ENCODE measurements at places on chromosomes 3 and 15. TPM values are rescaled to one million over a fixed set of nuclear protein-coding genes. Genes with fewer than 3 reads are reported as not detected.

SLC38A3 gene
- not detected for total RNA-seq

TMCO5A gene
- not detected for total RNA-seq

LINGO1 gene
- total RNA-seq: 1.2 TPM

UROC1 gene
- total RNA-seq: not detected

BHLHE40 gene
- total RNA-seq: 74.0 TPM

TRH gene
- not detected for total RNA-seq

AMIGO3 gene
- total RNA-seq: not detected

FRMD4B gene
- total RNA-seq: 37.4 TPM

HTR3E gene
- total RNA-seq: 0.50 TPM

HGD gene
- total RNA-seq: 40.5 TPM

COX17 gene
- 56.8 TPM for total RNA-seq

LSG1 gene
- total RNA-seq: 31.3 TPM

CYP1A1 gene
- 0.82 TPM for total RNA-seq

DNA sequence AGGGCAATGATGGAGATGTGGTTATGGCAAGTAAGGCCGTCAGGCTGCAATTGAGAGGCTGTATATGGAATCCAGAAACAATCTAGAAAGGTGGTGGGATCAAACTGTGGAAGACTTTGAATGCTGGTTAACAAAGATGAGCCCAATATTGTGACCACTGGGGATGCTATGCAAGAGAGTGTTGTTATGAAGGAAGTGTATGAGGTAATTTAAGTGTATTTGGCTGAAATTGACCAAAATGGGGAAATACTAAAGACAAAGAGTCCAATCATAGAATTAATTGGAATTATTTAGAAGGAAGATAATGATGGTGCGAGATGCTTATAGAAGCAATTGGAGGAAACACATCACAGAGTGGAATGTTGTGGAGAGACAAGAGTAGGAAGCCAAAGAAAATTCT, 24.5 kb downstream of the BTLA start:
- no peak for DNase-seq

DNA sequence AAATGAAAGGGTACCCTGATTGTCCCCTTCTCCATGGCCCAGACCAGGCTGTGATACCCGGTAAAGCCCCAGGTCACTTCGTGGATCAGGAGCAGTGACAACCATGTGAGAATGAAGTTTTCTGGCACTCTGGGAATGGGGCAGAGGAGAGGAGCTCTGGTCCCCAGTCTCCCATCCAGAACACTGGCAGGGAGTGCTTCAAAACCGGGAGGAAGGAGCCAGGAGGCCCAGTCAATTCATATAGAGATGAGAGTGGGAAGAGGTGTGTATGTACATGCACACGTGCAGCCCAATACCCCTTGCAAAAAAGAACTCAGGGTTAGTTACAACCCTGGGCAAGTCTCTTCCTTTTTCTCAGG, 101.4 kb upstream of the TLE3 start:
- DNase-seq: no peak

DNA sequence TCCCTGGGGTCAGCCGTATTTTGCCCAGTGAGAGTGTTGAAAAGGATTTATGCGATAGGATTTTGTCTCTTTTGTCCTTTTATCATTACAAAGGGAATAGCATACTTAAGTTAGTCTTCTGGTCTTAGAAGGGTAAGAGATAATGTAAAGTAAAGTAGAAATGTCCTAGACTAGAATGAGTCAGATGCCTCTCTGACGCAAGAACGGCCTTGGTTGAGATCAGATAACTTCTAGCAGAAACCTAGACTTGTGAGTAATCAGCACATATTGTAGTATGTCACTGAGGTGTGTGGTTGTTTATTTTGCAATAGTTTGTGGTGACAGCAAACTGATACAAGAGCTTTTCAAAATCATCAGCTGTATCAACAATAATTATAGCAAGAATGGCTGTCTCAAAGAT, 866.1 kb downstream of the NSUN3 start:
- no peak for DNase-seq

DNA sequence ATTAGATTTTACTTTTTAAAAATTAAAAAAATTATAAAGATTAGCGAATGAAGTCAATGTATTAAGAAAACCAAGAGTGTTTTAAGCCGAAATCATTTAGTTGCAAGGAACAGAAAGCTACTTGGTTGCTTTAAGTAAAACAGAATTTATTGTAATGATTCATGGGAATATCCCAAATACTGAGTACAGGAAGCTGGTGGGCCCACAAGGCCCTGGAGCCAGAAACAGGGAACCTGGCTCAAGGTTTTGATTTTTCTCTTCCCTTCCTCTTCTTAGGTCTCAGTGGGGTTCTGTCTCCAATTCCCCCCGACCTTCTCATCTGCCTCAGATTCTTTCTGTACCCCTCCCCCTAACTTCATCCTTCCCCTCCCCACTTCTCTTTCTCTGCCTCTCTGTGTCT, 229.0 kb downstream of the TLE3 start:
- no peak for DNase-seq

GRCh38 chr15:53665930-53666329, 93.5 kb downstream of the WDR72 start:
- no peak for DNase-seq

DNA sequence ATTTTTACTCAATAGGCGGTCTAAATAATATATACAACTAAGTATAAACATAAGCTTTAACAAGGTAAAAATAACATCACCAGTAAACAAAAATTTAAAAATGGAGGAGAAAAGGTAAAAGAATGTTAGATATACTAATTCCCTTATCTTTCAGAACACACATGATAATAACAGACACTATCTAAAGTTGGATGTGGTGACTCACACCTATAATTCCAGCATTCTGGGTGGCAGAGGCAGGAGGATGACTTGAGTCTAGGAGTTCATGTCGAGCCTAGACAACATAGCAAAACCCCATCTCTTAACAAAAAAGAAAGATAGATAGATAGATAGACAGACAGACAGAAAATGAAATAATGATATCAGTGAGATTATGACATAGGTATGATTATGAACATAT, 85.1 kb downstream of the STAG1 start:
- no peak for DNase-seq

- no peak for DNase-seq
Observed at GRCh38 chr3:120470870-120471269, 20.1 kb upstream of the FSTL1 start.

- DNase-seq: peak; percentile 58
Observed at GRCh38 chr3:146160321-146160963, 542 bp downstream of the PLOD2 start.

DNA sequence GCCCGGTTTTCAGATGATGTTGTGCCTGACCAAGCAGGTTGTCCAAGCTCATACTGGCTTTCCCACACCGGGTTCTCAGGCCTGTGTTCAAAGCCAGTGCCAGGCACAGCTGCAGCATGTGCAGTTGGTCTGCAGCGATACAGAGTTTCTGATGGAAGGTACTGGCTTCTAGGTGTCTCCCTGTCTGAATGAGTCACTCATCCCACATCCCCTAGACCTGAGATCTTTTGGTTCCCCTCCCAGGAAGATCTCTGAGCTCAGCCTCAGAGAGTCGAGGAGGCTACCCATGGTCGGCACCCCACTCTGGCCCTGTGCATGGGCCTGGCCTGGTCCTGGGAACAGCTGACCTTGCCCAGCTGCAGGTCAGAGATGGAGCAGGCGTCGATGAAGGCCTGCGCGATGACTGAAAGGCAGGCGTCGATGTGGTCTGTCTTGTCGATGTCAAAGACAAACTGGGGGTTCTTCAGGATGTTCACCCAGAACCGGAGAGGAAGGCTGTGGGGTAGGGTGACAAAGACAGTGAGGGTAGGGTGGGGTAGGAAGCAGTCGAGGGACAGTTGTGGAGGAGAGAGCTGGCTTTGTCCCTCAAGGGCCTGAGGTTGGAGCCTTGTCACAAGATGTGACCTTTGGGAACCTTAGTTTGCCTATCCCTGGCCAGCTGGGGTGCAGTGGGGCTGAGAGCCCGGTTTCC, 15.3 kb downstream of the H1-8 start:
- DNase-seq: no peak

- peak; percentile 81 for DNase-seq
Observed at GRCh38 chr3:52444860-52445793, at the start of gene SEMA3G. Gene SEMA3G, minus strand, starts transcription at chr3:52445103. Its CDS starts 76 bp downstream, at chr3:52445027.

- peak; percentile 49 for DNase-seq
Observed at GRCh38 chr15:75104804-75105557, 81.6 kb downstream of the PPCDC start.

DNA sequence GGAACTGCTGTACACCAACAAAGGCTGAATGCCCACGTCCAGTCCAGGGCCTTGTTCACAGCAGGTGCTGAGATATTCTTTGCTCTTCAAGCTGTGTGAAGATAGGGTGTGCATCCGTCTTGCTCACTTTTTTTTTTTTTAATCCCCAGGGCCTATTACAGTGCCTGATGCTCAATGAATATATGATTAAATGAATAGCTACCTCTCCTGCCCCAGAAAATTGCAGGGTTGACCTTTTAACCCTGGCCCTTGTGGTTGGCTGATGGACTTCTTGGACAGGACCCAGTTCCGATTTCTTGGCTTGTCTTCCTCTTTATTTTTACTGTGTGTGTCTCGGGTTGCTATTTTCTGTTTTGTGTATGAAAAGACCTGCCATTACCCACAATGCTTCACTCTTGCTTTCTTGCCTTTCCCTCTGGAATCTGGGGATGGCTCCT, 2.9 kb upstream of the FYTTD1 start:
- no peak for DNase-seq

GRCh38 chr3:152516216-152516615, 247.5 kb downstream of the MBNL1 start:
- no peak for DNase-seq

- no peak for DNase-seq
Observed at GRCh38 chr3:191026746-191027145, 164.3 kb upstream of the GMNC start.

GRCh38 chr15:35751413-35752133, 205.6 kb upstream of the DPH6 start:
- DNase-seq: peak; percentile 28

DNA sequence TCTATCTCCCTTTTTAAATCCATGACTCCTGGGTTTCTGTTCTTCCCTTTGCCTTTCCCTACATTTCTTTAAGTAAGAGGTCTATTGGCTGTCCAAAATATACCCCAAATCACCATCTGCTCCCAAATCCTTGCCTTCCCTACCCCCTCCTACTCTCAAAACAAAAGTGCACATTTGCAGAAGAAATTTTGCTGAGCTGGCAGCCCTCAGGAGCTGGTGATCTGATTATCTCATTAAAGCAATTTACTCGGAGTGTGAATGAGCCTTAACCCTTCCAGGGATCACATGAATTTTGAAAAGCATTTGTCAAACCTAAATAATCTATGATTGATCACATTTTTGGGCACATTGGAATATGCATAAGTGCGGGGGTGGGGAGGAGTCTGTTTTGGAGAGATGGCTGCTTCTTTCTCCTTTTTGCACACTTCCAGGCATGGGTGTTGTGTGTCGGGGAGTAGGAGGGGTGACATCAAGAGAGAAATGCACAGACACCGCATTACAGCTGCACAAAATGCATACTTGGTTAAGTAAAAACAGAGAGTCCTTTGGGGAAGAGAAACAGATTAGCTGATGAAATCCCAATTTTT, 892.6 kb downstream of the TUSC7 start:
- DNase-seq: no peak

GRCh38 chr15:101432982-101433381, 56.5 kb downstream of the PCSK6 start:
- no peak for DNase-seq

GRCh38 chr15:65595960-65596359, 15.0 kb downstream of the INTS14 start:
- no peak for DNase-seq

- DNase-seq: no peak
Observed at GRCh38 chr3:125219261-125219701, 6.7 kb upstream of the SLC12A8 start.

DNA sequence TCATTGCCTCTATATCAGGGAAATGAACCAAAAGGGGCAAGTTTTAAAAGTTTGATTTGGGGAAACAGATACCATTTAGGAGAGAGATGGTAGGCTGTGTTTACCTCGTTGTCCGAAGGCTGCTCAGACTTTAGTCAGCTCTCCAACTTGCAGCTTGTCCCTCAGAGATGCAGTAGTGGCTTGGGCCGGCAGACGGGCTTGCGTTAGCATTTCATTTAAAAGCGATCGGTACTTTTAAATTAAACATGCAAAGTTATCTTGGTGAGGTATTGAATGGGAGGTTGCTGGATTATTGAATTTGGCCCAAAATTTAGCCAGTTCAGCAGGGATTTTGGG, 26.2 kb downstream of the EEFSEC start:
- no peak for DNase-seq

DNA sequence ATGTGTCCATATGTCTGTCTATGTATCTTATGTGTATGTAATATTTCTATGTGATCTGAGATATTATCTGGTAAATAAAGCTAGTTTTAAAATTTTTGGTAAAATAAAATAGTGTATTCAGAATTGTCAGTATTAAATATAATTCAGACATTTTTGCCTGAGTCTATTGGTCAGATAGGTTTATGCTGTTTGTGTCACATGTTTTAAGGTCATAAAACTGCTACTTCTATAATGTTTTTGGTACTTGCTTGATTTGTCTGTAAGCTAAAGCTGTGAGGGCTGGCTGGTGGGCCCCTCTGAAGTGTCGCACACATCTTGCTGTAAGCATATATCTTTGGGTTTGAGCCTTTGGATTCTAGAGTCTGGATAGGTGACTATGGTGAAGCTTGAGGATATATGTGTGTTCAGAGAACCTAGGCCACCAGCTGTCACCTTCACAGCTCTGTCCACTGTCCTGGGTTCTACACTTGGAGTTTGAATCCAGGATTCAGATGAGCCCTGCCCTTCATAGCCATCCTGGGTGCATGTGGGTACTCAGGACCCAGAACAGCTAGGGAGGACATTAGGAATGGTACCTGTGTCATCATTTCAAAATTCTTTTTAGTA, 71.8 kb upstream of the STRIT1 start:
- DNase-seq: no peak

- no peak for DNase-seq
Observed at GRCh38 chr3:136211547-136211946, 15.4 kb upstream of the MSL2 start.

DNA sequence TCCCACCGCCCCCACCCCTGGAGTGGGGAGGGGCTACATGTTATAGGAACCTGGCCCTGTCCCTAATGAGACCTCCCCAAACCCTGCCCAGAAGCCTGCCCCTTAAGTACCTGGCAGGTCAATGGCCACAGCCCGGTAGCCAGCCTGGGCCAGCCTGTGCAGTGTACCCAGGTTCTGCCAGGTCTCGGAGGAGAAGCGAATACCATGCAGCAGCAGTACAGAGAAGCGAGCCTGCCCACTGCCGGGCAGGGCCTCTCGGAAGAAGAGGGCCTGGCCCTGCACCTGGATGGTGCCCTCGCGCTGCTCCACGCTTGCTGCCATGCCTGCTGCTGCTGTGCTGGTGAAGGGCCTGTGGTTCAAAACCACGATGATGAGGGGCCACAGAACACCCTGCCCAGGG, 2.5 kb downstream of the ABHD14B start:
- no peak for DNase-seq

- no peak for DNase-seq
Observed at GRCh38 chr3:26668171-26668570, 45.6 kb downstream of the LRRC3B start.

DNA sequence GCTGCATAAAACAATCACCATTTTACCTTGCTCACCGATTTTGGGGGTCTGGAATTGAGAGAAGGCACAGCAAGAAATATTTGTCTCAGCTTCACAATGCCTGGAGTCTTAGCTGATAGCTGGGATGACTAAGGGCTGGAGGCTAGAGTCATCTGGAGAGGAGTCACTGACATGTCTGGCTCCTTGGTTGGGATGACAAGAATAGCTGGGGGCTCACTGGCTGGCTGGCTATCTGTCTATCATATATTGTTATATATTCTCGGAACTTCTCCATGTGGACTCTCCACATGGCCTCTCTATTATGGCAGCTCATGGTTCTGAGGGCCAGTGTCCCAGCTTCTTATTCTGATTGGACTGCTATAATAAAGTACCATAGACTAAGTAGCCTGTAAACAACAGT, 20.0 kb upstream of the TRIM71 start:
- DNase-seq: no peak

- no peak for DNase-seq
Observed at GRCh38 chr15:78077871-78078210, 330 bp upstream of the TBC1D2B start.

All from left colon (tissue), 2 donors.